ENCODE measurements at places on chromosomes 6 and 20.

DNA sequence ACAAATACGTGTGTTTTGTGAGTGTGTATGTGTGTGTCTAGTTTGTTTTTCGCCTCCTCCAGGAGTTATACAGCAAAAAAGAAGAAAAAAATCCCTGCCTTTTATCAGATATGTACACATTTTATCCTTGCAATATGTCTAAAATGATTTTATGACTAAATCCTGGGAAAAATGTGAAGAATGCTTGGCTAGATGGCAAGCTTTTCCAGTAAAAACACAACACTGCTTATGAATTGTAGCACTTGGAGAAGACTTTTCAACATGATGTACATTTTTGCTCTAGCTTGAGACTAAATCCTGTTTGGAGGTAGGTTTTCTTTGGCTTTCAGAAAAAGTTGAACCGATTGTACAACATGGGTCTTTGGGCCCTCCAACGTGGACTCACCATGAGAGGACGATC, 160.2 kb downstream of the GMPR start:
- peak; percentile 84 for DNase-seq

DNA sequence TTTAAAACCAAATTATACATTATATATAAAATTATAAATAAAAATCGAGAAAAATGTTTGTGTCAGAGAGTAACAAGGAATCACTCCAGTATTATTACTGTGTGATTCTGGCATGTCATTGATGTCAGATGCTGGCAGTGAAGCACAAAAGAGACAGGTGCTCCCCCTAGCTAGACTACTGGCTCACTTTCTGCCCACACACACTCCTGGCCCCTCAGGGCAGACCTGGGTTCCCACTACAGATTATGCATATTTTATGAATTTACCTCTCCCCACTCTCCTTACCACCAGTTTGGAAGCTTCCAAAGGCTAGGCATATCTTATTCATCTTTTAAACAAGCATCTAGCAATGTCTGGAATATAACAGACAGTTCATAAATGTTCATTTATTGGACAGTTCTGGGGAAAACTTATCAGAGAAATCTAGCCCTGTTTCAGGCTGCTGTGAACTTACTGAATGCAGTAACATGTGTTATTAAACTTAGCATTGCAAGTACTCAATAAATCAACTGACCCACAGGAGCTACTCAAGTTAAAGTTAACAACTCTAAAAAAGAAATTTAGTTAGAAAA, 12.8 kb downstream of the SNX3 start:
- no peak for DNase-seq

DNA sequence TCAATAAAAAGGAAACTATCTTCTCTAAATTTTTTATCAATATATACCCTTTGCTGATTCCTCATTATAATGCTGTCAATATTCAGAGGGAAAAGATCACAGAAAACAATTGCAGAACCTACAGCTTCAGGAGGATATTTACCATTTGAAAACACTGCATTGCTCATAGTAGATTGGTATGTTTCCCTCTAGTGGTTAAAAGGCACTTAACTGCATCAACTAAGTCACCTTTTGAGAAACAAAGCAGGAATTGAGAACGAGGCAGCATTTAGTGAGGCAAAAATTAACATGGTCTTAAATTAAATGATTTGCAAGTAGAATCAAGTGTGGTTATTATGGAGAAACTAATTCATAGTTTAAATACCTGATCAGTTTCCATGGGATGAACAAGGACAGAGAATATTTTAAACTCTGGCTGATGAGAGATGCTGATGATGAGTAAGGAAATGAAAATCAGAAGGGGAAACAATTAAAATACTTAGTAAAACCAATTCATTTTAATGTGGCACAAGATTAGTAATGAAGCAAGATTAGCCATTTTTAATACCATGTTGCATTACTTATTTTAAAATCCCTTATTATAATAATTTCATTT, 642.1 kb downstream of the EPHA7 start:
- peak; percentile 15 for DNase-seq

GRCh38 chr6:43871284-43871683, 101.3 kb downstream of the VEGFA start:
- no peak for DNase-seq

DNA sequence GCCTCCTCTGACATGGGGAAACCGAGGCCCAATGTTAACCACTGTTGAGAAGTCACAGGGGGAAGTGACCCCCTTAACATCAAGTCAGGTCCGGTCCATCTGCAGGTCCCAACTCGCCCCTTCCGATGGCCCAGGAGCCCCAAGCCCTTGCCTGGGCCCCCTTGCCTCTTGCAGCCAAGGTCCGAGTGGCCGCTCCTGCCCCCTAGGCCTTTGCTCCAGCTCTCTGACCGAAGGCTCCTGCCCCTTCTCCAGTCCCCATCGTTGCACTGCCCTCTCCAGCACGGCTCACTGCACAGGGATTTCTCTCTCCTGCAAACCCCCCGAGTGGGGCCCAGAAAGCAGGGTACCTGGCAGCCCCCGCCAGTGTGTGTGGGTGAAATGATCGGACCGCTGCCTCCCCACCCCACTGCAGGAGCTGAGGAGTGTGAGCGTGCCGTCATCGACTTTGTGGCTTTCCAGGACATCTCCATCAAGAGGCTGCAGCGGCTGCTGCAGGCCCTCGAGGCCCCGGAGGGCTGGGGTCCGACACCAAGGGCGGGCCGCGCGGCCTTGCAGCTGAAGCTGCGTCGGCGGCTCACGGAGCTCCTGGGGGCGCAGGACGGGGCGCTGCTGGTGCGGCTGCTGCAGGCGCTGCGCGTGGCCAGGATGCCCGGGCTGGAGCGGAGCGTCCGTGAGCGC, 1.6 kb downstream of the TNFRSF6B start:
- DNase-seq, result no peak
